IPS-NIHi11 (cell line): ENCODE measurements at places on chromosomes 2 and 18.

GRCh38 chr2:3199627-3200345 is 177.8 kb downstream of the EIPR1 start:
- DNase-seq: no peak

DNA sequence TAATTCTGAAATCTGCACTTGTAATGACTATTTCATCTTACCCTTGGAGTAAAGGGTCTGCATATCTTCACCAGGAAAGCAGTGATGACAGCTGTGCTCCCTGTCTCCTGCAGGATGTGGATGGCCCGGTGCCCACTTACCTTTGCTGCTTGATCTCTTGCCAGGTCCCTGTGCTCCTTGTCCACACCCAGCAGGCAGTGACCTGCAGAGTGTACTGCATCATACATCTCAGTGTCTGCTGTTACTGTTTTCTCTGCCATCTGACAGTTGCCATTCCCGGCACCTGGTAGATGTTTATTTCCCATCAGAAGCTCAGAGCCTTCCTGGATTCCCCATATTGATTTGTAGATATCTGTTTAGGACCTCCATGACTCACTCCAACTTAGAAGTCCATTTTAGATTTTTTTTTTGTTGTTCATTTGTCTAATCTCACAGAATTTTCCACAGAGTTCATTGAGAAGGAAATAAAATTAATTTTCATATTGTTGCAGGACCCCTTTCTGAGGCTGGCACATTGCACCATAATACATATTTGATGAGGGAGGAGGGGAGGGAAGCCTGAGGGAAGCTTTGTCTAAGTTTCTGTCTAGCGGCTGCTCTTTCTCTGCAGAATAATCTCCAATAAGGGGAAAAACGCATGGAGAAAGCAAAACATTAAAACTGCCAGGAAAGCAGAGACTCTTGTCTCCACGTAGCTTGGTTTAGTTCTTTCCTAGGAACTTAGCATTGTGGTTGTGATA is 697.5 kb upstream of the RAB6C start:
- DNase-seq: no peak

DNA sequence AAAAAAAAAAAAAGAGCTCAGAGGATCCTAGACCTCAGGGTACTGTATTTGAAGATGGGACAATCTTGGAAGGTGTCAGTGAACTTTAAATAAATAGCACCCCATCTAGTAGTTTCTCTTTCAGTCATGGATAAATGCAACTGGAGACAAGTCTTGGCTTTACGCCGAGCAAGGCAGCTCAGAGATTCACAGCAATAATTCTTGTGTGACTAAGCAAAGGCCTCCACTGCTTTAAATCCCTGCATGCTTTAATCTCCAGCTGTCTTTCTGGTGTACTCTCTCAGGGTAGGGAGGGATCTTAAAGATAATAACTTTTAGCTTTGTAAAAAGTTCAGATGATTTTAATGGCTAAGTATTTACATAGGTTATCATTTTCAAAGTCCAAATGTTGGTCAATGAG is 36.3 kb downstream of the NRXN1 start:
- no peak for DNase-seq

DNA sequence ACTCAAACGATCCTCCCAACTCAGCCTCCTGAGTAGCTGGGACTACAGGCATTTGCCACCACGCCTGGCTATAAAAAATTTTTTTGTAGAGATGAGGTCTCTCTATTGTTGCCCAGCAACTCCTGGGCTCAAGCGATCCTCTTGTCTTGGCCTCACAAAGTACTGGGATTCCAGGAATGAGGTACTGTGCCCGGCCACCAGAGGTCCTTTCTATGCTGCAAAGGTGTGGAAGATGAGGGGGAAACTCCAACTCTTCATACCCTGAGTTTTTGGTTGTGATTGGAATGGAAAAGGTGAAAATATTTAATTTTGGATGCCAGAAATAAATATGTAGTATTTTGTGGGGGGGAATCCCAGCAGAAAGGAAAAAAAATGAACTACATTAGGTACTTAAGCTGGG is 36.0 kb downstream of the MRPL33 start:
- DNase-seq: peak; percentile 39

DNA sequence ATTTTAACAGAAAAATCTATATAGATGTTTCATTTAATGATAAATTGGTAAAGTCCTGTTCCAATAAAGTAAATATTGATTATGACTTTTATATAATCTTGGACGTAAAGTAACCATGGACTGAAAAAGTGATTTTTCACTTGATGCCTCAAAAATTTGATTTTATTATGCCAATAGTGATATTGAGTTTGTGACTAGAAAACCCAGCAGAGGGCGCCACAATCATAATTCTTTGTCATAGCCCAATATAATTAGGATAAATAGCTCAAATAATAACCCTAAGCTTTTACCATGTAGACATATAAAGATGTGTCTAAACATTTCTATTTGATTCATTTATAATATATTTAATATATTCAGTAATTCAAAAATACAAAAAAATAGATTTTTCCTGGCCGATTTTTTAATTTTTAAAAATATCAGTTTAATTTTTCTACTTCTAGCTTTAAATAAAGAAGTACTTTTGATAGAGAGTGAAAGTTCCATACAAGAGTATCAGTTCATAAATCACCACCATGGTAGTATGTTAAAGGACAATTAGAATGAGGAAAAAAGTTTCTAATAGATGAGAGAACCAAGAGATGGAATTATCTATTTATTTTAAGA is 30.7 kb downstream of the CAMKMT start:
- DNase-seq: peak; percentile 10

DNA sequence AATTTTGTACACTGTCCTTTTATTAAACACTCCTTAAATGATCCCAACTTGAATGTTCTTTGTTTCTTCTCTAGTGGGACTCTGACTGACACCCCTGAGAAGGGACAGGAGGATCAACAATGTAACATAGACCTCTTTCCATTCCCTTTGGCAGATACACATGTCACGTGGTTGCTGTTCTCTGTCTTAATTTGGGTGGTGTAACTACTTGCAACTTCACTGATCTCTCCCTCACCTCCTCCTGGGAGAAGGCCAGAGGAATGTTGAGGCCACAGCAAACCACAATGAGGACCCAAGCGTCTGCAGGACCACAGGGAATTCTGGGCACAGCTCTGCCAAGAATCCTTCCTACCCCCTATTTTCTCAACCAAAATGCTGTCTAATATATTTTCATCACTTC is 205.6 kb downstream of the RTP5 start:
- no peak for DNase-seq

DNA sequence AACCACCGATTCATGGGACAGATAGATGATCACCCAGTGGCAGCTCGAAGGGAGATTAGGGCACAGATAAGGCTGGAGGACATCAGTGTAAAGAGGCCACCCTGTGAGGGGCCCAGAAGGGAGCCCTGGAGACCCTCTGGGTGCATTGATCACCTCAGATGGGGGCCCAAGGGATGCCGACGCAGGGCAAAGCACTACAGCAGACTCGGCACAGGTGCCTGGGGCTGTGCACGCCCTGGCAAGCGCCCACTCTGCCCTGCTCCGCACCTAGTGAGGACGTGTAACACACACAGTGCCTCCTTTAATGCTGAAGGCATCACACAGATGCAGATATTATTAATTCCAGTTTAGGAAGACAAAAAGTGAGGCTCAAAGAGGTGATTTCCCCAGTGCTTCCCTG is 9.5 kb downstream of the GYPC start:
- no peak for DNase-seq

DNA sequence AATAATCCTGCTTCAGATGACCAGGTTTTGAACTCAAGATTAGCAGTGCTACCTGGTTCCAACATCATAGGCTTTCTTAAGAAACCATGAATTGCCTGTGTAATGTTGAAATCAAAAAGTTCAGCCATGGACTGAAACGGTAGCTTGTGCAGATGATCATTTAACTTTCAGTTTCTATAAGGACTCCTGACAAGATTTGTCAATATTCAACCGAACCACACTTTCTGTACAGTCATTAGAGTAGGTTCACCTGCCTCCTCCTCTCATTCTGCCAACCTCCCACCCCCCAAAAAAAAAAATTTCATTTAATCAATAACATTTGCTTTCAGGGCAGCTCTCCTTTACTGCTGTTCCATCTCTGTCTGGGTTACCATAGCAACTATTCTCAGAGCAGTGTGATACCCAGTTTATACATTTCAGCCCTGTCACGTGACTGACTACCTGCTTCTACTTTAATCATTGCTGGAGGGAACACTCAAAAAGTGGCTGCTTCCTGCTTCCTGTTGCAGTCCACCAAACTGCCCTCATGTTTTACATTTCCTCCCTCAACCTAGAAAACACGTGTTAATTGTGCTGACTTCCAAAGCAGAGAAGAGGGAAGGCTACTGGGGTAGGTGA is 275.5 kb downstream of the SS18 start:
- DNase-seq: no peak

- DNase-seq: no peak
Observed at GRCh38 chr2:206801418-206802189, 36.2 kb downstream of the FASTKD2 start.

- no peak for DNase-seq
Observed at GRCh38 chr18:50422286-50422898, 47.5 kb downstream of the SKA1 start.

GRCh38 chr2:203811491-203812221 is 55.9 kb upstream of the CTLA4 start:
- no peak for DNase-seq

DNA sequence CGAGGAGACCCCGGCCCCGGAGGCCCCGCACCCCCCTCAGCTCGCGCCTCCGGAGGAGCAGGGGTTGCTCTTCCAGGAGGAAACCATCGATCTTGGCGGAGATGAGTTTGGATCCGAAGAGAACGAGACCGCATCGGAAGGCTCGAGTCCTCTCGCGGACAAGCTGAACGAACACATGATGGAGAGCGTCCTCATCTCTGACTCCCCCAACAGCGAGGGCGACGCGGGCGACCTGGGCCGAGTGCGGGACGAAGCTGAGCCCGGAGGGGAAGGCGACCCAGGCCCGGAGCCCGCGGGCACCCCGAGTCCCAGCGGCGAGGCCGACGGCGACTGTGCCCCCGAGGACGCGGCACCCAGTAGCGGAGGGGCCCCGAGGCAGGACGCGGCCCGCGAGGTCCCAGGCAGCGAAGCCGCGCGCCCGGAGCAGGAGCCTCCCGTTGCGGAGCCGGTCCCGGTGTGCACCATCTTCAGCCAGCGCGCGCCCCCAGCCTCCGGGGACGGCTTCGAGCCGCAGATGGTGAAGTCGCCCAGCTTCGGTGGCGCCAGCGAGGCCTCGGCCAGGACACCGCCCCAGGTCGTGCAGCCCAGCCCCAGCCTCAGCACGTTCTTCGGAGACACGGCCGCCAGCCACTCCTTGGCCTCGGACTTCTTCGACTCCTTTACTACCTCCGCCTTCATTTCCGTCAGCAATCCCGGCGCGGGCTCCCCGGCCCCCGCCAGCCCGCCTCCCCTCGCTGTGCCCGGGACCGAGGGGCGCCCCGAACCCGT is 8.3 kb downstream of the TRAPPC12 start:
- no peak for DNase-seq

- no peak for DNase-seq
Observed at GRCh38 chr2:42618972-42619371, 50.5 kb downstream of the MTA3 start.
